Calu3 (cell line): ENCODE measurements at places on chromosomes 12 and 14.

- DNase-seq: no peak
Observed at GRCh38 chr12:109150124-109150640, 33.8 kb downstream of the ACACB start.

DNA sequence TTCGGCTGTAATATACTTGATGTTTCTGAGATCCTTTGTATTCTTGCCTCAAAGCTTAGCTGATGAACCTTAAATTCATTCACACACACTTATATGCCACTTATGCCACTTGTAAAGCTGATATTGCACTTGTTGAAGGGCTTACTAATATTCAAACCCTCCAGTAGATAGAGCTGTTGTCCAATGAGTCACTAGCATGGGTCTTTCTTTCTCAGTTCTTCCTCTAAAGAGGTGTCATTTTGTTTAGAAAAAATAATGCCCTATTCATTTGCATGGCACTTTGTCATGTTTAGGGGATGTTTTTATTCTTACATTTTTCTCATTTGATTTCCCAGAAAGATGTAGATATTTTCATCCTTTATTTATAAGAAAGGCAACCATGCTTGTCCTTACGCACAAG lies 56.4 kb downstream of the MON2 start:
- DNase-seq: no peak

DNA sequence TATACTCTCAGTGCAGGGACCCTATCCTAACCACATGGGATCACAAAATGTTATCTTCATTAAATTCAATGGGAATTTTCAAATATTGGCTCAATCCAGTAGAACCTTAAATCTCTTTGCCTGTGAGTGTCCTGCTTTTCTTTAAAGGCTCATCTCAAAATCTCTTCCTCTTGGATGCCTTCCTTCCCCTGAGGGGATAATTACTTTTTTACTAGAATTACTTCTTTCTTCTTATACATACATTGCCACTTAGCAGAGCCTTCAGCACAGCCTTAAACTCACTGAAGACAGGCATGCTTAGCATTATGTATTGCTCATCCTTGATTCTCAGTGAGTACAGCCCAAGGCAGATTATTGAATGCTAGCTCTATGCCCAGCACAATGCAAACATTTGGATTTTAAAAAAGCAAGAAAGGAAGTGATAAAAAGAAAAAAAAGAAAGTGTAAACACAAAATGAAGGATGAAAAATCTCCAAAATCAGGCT lies 1918.0 kb upstream of the FLRT2 start:
- no peak for DNase-seq

GRCh38 chr12:26938701-26939062 lies 412 bp downstream of the FGFR1OP2 start:
- DNase-seq: no peak
